Keratinocyte (primary cell): ENCODE measurements at places on chromosomes 2 and 18.

GRCh38 chr18:24959051-24959476, 392.9 kb downstream of the ZNF521 start:
- DNase-seq = no peak

- DNase-seq = no peak
Measured at GRCh38 chr2:234435836-234436481, 60.9 kb downstream of the ARL4C start.

GRCh38 chr2:148067801-148068200, 46.9 kb downstream of the MBD5 start:
- DNase-seq = no peak

- no peak for DNase-seq
Measured at GRCh38 chr18:36735130-36735529, 93.7 kb downstream of the TPGS2 start.

DNA sequence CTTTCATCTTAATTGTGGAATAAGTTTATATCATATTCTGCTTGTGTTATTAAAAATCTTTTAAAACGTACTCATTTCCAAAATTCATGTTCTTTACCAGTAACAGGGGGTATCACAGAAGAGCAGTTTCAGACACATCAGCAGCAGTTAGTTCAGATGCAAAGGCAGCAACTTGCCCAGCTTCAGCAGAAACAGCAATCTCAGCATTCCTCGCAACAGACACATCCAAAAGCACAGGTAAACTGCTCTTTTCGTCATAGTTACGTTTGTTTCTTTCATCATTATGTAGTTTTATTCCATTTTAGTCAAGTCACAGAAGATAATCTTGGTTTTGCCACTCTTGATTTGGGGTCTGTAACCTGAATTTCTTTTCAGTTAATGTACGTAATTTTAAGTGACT, 93.5 kb upstream of the KIF5C start:
- no peak for DNase-seq

GRCh38 chr2:190515687-190516086, 18.8 kb downstream of the NEMP2 start:
- DNase-seq = no peak

GRCh38 chr2:218381916-218382366, at the start of gene SLC11A1:
TSS of gene SLC11A1 (plus strand) at chr2:218382273. CDS start at chr2:218382369, 96 bp downstream.
- DNase-seq = no peak

DNA sequence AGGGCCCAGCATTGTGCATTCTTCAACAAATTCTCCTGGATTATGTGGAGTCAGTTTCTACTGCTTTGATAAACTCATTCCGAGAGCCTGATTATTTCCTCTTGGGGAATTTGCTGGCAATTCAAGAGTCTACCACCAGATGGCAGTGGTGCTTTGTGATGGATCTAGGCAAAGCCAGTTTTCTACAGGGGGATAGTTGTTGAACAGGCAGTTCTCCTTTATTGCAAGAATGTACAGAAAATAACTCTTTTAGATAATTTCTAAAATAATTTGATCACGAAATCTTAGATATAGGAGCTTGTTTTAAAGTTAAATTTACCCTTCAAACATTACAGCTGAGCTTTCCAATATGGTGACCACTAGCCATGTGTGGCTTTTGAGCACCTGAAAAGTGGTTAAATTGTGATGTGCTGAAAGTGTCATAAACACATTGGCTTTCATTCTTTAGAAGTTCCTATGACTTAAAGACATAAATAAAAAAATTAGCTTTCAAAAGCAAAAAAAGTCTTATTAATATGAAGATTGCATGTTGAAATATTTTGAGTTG, 66.7 kb upstream of the HAAO start:
- no peak for DNase-seq

DNA sequence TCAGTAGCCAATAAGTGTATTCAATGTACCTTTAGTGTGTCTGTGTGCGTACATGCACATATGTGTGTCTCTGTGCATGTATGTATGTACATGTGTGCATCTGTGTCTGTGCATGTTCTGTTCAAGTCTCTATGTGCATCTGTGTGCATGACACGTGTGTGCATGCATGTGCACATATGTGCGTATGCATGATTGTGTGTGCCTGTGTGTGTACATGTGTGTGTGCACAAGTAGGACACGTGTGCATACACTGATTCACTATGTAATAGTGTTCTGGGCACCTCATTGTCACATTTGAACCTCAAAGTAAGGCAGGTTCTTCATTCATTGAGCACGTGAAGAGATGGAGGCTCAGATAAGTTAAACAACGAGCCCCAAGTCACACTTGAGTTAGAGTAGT, 142.6 kb upstream of the COPS8 start:
- DNase-seq = no peak

DNA sequence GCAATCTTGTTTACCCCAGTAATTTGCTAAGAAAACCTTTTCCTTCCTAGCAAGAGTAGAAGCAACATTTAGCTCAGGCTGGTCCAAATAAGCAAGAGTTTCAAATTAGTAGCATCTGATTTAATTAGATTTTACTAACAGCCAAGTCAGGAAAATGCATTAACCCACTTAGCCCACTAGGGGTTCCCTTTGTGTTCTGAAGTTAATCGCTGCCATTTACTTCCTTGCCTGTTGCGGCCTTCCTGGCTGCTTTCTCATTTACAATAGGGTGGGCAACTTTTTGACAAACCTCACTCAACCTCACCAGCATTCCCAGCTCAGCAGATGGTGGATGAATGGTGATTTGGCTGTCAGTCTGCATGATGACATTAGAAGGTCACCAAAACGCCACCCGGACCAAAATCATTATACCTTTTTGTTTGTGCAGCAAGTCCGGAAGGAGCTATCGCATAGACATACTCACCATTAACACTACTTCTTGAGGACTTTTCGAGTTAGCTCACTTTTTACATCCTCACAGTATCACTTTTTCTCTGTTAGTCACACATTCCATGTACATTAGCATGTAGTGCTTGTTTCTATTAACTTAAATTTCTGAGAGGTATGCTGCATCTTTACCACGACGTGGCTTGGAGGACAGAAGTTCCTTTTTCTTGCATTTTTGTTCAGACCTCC, 101.5 kb upstream of the SETBP1 start:
- DNase-seq = no peak

DNA sequence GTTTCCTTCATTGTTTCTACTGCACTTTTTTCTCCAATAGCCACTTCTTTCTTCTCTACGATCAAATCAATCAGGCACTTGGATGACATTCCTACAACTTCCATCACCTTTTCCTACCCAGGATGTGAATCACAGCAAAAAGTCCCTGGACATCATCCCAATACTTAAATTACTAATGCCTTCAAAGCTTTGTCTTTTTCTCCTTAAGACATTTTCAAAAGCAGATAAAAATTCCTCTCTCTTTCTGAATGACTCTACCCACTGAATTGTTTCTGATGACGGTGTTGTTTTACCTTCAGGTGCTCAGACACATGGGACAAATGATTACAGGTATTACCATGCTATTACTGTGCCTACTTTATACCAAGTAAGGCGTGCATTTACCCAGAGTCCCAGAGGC, 500.9 kb downstream of the FBXO15 start:
- DNase-seq = peak; percentile 36

DNA sequence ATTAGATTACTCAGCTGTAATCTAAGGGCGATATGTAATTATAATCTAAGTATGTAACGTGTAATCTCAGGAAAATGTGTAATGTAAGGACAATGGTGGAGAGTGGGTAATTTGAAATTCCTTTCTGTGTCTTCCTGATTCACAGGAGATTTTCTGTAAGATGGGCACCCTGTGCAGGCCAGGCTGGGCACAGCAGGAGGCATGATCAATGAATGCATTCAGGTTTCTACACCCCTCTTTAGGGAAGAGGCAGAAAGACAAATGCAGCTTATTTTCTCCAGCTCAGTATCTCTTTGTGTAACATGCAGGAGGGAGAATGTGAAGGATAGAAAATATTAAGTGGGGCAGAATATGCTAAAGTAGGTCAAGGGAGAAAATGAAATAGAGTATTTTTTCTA, 320.1 kb downstream of the PIK3C3 start:
- no peak for DNase-seq

DNA sequence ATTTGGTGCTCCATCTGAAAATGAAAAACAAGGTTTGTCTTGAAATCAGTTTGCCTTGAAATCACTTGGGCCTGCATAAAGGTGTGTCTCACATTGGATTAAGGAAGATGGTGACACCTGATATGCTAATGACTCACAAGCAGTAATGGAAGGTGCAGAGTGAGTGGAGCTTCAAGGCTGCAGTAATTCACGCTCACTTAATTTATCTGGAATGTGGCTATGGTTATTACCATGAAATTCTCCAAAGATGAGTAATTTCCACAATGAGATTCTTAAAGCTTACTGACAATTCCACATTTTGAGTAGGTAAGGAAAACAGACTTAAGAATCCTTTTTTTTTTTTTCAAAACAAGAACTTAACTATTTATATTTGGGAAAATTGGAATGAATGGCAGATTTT, 156.8 kb downstream of the PAX3 start:
- peak; percentile 72 for DNase-seq

- DNase-seq = no peak
Measured at GRCh38 chr2:189657867-189658266, 3.4 kb upstream of the ASNSD1 start.

DNA sequence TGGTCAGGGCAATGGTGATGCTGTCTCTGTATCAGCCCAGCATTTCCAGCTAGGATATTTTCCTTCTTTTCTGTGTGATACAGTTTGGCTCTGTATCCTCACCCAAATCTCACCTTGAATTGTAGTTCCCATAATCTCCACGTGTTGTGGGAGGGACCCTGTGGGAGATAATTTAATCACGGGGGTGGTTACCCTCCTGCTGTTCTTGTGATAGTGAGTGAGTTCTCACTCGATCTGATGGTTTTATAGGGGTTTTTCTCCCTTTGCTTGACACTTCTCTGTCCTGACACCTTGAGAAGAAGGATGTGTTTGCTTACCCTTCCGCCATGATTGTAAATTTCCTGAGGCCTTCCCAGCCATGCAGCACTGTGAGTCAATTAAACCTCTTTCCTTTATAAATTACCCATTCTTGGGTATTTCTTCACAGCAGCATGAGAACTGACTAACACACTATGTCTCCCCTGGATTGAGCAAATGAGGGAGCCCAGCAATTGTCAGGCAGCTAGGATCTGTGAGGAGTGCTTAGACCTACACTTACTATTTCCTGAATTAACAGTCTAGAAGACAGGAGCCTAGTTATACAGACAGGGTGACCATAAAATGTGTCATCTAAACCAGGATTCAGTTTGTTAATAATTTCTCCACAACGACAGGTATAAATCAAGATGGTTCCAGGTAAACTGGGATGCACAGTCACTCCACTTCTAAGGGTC, 6.0 kb downstream of the SCN2A start:
- no peak for DNase-seq

GRCh38 chr2:162012565-162013058, 61.4 kb downstream of the DPP4 start:
- no peak for DNase-seq

DNA sequence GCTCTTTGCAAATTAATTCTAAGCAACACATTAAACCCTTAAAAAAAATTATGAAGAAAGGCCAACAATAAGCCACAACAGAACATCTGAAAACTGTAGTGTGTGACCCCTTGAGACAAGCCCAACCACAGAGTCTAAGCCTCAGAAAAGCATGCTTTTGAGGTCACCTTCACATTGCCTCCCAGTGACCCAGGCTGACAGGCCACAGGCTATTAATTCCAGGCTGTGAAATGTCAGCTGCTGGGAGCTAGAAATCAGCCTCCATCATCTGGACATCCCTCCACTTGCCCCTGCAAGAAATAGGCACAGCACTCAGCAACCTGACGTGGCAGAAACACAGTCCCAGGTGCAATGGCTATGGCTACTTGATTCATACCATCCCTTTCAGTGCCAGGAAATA, 179.4 kb upstream of the ZFP36L2 start:
- DNase-seq = no peak

DNA sequence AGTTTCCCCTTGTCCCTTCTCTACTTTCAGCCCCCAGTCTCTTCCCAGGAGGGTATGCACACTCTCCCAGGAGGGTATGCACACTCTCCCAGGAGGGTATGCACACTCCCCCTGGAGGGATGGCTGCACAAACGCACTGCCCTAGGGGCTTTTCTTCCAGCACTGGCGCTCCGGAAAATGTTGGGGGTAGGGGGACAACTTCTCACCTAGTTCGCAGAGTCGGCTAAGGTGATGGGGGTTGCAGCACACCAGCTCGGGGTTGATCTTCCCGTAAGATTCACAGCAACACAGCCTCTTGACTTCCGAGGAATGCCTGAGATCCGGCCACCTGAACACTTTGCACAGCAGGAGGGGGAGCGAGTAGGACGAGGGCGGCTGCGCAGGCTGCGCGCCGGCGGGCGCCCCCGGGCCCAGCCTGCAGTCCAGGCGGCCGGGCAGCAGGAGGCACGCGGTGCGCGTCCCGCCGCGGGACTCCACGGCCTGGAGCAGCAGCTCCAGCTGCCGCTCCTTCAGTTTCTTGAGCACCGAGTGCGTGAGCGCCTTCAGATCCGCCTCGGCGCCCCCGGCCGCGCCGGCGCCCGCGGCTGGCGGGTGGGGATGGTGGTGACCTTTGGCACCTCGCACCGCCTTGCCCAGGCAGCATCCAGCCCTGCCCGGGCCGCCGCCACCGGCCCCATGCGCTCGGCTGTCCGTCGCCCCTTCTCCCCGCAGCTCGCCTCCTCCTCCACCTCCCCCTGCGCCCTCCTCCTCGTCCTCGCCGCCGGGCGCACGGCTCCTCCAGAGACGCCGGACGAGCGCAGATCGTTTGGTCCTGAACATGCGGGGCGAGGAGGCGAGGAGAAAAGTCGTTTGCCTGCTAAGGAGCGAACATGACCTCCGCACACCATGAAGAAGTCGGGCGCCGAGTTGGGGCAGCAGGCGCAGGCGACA, 894 bp downstream of the SMAD7 start:
- DNase-seq = no peak

DNA sequence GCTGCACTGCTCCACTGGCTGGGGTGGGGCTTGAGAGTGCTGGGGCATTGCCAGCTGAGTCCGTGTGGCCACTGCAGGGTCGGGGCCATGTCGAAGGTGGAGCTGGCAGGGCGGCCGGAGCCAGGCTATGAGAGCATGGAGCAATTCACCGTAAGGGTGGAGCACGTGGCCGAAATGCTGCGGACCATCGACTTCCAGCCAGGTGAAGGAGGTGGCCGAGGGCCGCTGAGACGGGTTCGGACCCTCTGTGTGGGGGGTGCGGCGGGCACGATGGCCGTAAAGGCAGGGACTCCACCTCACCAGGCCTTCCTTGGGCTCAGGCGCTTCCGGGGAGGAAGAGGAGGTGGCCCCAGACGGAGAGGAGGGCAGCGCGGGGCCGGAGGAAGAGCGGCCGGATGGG, 2.1 kb downstream of the UCN start:
- DNase-seq = no peak
